ENCODE measurements at places on chromosomes 6 and 20.

GRCh38 chr6:138099832-138100231 lies 7.4 kb downstream of the PERP start:
- peak; percentile 87 for DNase-seq

- no peak for DNase-seq
Observed at GRCh38 chr20:37885593-37886503, 17.1 kb upstream of the VSTM2L start.

DNA sequence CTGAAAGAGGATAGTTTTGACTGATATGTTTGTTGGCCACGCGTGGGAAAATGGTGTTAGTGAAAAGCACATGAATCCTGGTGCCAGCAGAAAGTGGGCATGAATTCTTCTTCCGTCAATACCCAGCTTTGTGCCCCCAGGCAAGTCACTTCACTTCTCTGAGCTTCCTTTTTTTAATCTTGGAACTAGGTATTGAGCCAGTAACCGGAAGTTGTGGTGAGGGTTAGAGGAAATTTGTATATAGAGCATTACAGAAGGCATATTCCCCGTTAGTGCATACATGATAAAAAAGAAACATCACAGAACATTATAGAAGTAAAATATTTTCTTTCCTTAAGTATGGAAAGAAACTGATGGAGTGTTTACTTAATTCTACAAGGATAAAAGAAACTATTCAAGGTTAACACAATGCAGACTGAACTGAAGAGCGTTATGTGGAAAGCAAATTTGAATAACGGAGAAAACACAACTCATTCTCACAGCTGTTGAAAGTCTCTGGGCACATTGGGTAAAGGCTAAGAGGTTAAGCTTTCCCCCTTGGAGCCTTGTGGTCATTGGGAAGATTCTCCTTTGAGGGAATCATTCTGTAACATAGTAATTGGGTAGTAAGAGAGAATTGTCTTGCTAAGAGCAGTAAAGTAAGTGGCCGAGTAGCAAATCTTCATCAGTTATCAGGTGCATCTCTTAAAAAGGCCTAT lies 223.1 kb downstream of the BCAS1 start:
- DNase-seq, result no peak

- peak; percentile 60 for DNase-seq
Observed at GRCh38 chr6:131807644-131808459, at the start of gene ENPP1. Gene ENPP1, plus strand, starts transcription at chr6:131808020. Its CDS starts 16 bp downstream, at chr6:131808036.

DNA sequence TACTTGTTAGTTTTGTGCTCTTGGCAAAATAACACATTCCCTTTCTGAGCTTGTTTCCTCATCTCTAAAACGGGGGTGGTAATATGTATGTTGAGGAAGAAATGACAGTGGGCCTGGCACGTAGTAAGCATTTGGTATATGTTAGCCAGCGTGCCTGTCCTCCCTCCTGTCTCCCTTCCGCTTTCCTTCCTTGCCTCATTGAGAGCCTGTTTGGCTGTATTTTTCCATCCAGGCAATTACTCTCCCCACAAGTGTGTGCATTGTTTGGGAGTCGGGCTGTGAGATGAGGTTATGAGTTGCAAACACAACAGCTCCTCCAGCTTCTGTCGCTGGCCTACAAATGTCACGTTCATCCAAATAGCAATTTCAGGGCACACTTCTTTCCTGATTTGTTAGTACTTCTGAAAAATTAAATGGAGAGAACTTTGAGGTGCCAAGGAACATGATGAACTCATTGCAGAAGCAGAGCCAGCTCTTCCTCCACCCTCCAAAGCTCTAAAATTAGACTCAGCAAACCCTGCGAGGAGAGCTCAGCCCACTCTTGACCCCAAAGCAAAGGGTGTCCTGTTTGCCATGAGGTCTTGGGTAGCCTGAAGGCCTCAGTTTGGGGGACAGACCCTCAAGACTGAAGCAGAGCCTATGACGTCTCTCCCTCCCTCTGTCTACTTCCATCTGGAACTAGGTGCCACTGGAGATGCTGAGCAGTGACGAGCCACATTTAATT lies 50.7 kb upstream of the TOX2 start:
- DNase-seq, result no peak

DNA sequence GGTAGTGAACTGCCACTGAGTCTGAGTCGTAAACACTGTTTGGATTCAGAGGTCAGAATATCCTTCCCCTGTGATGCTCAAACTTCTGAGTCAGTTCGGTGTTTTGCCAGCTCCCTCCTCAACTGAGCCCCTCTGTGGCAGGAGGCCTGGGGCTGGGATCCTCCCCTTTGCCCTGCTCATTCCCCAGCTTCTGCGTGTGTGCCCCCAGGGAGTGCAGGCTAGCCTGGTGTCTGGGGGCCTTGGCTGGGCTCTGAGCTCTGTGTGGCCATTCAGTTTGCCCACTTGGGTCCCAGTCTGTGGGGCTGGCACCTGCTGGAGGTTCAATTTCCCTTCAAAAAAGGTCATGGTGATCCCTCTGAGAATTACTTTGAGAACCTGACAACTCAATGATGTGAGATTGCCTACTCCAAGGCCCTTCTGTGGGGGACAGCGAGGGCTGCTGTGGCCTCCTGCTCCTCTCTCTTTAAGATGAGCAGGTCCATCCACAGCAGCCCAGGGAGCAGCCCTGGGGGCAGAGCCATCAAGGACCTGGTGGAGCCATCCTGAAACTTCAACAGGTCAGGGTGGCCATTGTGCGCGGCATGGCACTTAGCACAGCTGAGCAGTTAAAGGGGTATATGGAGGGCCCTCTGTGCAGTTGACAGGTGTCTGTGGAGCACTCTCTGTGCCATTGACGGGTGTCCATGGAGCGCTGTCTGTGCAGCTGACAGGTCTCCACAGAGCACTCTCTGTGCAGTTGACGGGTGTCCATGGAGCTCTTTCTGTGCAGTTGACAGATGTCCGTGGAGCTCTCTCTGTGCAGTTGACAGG lies 147.2 kb downstream of the SYCP2 start:
- DNase-seq, result no peak

GRCh38 chr6:42813906-42814444 lies 32.1 kb downstream of the BICRAL start:
- no peak for DNase-seq

DNA sequence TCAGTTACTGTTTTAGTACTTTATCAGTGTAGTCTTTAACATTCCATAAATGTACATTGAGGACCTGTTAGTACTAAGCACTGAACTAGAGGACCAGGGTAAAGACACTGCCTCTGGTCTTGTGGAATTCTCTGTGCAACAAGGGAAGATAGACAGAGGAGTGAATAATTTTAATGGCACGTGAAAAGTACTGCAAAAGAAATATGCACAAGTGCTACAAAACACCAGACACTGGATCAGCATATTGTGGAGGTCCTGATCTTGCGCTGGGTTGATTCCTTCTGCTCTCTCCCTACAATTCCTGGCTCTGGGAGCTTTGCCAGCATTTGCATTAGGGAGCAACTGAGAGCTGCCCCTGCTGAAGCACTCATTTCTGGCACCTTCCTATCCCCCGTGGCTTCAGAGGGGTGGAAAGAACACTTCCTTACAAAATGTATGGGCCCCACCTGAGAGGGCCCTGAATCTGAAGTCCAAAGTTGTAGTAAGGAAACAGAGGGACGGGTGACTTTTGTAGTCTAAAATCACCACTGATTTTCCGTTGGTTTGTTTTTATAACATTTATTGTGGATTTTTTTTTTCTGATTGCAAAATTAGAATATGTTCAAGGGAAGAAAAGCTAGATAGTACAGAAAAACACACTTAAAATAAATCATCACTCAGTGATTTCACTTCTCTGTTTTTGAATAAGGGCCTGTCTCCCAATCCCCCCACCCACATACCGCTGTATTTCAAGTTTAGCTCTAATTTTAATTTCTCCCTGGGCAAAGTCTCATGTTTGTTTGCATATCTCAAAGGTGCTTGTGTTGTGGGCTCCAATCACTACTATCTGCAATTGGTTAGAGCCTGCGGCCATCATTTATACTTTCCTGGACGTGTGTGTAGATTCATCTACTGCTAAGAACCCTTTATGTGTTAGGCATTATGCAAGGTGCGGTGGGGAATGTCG lies 4.9 kb downstream of the PKIG start:
- DNase-seq, result peak; percentile 48

- DNase-seq, result no peak
Observed at GRCh38 chr6:102417368-102417998, 1024.0 kb downstream of the GRIK2 start.

DNA sequence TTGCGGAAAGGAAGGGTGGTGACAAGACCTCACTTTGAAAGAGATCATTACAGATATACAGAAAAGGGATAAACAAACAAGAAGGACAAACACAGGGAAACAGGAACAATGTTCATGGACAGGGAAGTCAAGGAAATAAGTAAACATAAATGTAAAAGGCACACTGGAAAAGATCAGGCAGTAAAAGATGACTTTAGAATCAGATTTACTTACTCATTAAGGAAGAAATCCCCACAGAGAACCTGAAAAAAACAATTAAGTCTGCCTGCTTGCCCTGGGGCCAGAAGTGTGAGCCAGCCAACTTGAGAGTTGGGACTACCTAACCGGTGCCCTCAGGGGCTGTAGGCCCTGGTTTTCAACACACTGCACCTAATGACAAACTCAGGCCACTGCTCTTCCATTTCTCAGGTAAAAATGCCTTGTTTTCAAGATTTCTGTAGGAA lies 1.7 kb downstream of the APMAP start:
- no peak for DNase-seq

DNA sequence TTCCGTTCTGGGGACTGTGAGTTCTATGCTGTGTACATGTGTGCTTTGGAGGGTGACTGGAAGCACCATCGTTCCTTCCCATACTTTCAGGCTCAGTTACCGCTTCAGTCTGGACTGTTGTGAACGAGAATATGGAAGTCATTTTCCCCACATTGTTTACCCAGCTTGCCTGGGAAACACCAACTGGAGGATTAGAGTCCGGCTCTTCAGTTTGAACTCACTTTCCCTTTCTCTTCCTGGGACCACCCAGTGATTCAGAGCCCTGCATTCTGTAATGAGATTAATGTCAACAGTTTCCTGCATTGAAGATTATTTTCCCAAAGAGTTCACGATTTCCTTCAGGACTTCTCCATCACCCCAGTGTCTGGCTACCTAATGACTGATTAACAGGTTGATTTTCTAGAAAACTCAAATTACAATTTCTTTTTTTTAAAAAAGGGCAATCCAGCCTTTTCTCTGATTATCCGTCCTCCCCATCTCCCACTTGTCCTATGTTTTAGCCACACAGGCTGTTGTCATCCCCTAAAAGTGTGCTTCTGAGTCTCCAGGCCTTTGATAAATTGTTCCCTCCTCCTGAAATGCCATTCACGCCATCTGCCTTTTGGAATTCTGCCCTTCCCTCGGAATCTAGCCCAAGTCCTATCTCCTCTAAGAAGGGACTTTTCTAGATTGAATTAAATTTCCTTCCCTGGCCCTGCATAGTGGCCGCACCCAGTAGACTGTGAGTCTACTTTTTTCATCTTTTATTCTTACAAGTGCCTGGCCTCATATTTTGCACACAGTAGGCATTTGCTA lies 3.3 kb upstream of the TAGAP start:
- no peak for DNase-seq

GRCh38 chr6:128138694-128139093 lies 237.8 kb upstream of the THEMIS start:
- no peak for DNase-seq

GRCh38 chr6:23465912-23466311 lies 660.1 kb upstream of the NRSN1 start:
- DNase-seq, result no peak

- peak; percentile 21 for DNase-seq
Observed at GRCh38 chr20:6070829-6071695, 17.2 kb upstream of the LRRN4 start.

GRCh38 chr6:46097366-46097765 lies 32.4 kb upstream of the ENPP4 start:
- DNase-seq, result no peak

GRCh38 chr20:41567615-41568014 lies 50.6 kb downstream of the CHD6 start:
- no peak for DNase-seq

GRCh38 chr20:34570859-34571306 lies 12.4 kb downstream of the MAP1LC3A start:
- DNase-seq, result peak; percentile 84

- no peak for DNase-seq
Observed at GRCh38 chr20:23326774-23327173, 23.8 kb upstream of the NXT1 start.

DNA sequence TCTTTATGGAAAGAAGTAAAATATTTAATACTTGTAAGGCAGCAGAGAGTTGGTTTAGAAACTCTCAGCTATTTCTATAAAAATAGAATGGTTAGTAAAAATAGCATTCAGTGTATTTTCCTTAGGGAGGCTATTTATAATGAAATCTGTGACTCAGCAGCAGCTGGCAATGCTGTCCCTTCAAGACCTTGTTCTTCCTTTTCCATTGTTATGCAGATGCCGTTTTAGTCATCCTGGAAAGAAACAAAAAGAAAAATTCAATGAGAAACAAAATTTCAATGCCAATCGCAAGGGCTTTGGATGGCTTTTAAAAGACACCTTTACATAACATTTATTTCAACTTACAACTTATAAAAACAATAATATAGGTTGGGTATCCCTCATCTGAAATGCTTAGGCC lies 17.5 kb downstream of the MPC1 start:
- DNase-seq, result peak; percentile 26

DNA sequence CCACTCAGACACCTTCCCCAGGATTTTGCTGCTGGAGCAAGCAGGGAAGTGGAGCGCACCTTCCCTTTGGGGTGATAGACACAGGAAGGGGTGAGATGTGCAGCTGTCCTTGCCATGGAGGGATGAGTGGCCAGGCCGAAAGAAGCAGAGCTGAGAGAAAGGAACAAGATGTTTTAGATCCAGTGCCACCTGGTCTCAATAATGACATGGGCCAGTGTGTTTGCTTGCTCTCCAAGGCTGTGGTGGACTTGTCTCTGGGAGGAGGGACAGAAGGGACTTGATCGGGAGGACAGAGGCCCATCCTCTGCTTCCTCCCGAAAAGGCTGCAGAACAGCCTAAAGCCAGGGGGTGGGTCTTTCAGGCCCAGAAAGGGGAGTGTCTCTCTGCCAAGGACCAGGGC lies 61.7 kb upstream of the CCDC167 start:
- no peak for DNase-seq

- DNase-seq, result no peak
Observed at GRCh38 chr20:34871320-34871926, 1.2 kb downstream of the GGT7 start.

DNA sequence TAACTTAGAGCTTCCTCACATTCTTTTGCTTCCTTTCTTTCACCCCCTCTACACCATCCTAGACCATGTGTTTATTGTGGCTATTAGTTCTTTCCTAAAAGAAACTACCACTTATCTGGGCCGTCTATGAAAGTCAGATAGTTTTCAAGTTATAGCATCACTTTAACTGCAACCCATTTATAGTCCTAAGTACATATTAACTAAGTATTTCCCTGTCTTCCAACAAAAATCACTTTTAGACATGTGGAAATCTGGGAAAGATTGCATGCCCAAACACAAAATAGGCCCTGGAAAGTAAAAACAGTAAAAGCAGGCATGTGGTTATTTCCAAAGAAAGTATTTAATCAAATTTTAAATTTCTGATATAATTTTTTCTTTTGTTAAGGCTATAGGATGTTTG lies 5.5 kb downstream of the MYLIP start:
- no peak for DNase-seq

Measured in choroid plexus epithelial cell (primary cell).